ENCODE measurements at places on chromosomes 7 and 10.

- no peak for DNase-seq
Measured at GRCh38 chr10:61463035-61463909, 10.1 kb upstream of the TMEM26 start.

DNA sequence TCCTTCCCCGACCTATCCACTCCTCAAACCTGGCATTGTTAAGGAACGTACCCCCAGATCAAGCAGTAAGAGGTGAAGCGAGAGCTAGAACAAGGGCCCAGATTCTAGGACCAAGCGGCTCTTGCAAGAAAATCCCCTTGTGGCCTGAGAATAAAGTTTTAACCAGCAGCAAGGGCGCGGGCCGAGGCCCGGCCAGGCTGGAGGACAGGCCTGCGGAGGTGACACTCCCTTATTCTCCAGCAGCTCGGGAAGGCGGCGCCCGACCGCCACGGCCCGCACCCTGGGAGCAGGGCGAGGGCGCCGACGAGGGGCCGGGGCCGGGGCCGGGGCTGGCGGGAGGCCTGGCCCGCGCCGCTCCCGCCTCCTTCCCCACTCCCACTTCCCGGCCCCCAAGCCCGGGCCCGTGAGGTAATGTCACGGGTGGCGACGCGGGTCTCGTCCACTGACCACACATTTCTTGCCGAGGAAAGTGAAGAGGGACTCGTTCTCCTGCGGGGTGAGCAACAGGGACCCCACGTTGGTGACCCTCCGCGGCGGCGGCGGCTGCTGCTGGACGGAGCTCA, 551 bp downstream of the WASL start:
- no peak for DNase-seq

GRCh38 chr10:33052263-33052875, 94.3 kb upstream of the ITGB1 start:
- no peak for DNase-seq

DNA sequence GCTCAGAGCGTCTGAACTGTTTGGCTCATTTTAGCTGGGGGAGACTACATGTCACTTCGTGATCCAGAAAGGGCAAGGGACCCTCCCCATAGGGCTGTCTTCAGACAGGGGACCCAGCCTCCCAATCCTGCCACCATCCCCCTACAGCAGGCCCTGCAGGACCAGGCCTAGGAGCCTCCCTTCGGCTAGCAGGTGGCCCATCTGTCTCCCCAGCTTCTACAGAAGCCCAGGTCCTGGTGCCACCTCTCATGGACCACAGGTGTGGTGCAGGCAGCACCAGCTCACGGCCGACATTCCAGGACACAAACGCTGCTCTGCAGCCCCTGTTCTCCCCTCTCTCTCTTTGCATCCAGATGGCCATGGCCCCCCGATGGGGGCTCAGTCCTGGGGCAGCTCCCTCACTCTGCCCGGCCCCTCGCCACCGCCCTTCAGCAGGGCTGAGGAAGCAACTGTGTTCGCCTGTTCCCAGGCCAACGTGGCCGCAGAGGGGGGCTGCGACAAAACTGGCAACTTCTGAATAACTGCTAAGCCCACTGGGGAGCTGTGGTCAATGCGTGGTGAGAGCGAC, 10.3 kb downstream of the TECPR1 start:
- no peak for DNase-seq

- DNase-seq: peak; percentile 92
Measured at GRCh38 chr10:72334825-72335393, 19.8 kb downstream of the DNAJB12 start.

GRCh38 chr10:79068203-79068561, 584 bp upstream of the ZMIZ1 start:
- DNase-seq: no peak

- DNase-seq: no peak
Measured at GRCh38 chr7:132106491-132106890, 469.8 kb downstream of the PLXNA4 start.

DNA sequence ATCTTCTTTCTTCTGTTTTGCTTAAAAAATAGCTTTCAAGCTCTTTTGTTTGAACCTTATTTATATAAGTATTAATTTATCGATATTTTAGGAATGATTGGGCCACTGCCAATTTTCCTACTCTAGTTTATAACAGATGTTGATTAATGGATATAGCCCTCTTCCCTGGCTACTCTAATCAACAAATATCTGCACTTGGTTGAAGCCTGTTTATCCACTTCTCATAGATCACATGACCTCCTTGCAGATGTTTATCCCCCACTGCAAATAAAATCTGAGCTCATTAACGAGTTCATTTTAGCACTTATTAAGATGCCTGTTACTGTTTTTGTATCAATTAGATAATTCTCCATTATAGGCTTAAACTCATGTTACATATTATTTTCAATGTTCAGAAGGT, 715.3 kb downstream of the CNTNAP2 start:
- no peak for DNase-seq

GRCh38 chr10:128009372-128010126, 102.6 kb downstream of the PTPRE start:
- no peak for DNase-seq

GRCh38 chr10:87744606-87745005, 73.4 kb downstream of the ATAD1 start:
- DNase-seq: no peak

GRCh38 chr10:117597216-117597615, 54.7 kb downstream of the EMX2 start:
- DNase-seq: no peak

- no peak for DNase-seq
Measured at GRCh38 chr7:73997056-73997455, 30.9 kb upstream of the ELN start.

GRCh38 chr10:10796774-10797415, 220.8 kb upstream of the CELF2 start:
- no peak for DNase-seq

DNA sequence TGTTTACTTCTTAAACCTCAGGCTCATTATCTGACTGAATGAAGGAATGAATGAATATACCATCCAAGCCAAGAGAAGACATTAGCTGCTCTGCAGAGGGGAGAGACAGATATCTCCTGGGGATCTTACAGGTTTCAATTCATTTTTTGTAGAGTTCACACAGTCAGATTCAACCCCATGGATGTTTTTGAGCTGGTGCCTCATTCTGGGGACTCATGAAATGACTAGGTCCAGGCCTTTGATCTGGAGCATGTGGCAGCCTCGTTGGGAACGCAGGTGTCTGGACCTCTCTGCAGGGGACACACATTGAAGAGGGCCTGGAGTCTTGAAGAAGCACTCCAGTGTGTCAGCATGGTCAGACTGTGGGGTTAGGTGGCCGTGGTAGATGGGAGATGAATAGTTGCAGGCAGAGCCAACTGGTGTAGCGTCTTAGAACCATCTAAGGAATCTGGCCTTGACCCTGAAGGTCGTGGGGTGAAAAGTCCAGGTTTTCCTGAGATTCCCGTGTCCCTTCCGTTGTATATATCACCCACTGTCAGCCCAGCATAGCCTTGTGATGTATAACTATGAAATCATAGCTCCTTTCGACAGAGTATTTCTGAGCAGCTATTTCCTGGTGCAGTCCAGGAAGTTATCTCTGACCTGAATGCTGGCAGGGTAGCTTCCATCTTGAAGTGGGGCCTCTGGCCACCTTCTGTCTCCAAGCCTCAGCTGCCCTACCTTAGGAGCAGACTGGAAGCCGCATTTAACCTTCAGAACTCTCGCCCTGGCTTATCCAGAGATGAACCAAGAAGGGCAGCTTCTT, 22.3 kb downstream of the BTBD16 start:
- no peak for DNase-seq

- peak; percentile 20 for DNase-seq
Measured at GRCh38 chr7:150942001-150942590, 36.0 kb downstream of the KCNH2 start.

DNA sequence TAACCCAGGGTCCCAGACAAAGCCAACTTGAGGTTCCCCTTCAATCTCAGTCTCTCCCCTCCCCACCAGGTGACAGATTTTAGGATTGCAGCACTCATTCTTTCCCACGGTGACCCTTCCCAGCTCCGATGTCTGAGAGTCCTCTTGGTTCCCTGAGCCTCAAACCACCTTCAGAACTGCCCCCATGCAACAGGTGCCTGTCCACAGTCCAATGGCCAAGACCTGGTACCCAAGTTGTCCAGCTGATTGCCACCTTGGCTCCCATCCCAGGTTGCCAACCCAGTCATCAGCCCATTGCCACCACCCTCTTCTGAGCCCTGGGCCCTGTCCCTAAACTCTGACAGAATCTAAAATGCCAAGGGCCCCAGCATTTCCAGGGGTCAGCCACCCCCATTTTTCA, 53.5 kb downstream of the SLIT1 start:
- DNase-seq: no peak

DNA sequence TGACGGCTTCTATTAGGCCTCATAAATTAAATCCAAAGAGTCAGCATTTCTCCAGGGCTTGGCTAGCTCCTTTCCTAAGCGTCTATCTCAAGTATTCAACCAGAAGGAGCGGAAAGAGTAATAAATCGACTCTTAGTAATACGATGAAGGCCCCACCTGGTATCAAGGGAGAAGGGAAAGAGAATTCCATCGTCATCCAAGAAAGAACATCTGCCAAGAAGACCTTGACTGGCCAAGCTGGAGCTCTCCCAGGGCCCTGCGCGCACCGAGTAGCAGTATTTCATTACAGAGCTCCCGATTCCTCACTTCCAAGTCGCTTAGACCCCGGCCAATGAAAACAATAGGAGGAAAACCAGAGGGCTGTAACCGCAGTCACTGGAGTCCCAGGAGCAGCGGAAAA, 178.0 kb upstream of the FRMD4A start:
- DNase-seq: no peak

- DNase-seq: no peak
Measured at GRCh38 chr10:28765641-28766040, 88.3 kb downstream of the BAMBI start.

DNA sequence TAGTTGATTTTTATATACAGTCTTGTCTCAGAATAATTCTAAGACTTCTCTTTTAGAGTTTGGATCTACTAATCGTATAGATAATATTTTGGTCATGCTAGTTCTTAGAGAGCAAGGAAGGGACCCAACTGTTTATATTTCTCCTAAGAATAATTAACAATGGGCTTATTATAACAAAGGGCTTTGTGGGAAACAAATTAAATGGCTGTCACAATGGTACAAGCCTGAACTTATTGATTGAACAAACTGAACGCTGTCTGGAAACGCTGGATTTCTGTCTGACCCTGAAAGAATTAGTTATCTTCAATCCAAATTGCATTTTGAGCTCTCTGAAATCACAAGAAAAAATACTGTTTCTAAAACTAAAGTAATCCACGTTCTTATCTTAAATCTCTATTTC, 56.8 kb downstream of the CSTF2T start:
- no peak for DNase-seq

- DNase-seq: no peak
Measured at GRCh38 chr7:75915416-75916156, 631 bp downstream of the POR start.

GRCh38 chr7:85890244-85890811, 703.5 kb upstream of the SEMA3D start:
- no peak for DNase-seq

GRCh38 chr10:100174699-100175677, 10.8 kb downstream of the ERLIN1 start:
- DNase-seq: no peak

DNA sequence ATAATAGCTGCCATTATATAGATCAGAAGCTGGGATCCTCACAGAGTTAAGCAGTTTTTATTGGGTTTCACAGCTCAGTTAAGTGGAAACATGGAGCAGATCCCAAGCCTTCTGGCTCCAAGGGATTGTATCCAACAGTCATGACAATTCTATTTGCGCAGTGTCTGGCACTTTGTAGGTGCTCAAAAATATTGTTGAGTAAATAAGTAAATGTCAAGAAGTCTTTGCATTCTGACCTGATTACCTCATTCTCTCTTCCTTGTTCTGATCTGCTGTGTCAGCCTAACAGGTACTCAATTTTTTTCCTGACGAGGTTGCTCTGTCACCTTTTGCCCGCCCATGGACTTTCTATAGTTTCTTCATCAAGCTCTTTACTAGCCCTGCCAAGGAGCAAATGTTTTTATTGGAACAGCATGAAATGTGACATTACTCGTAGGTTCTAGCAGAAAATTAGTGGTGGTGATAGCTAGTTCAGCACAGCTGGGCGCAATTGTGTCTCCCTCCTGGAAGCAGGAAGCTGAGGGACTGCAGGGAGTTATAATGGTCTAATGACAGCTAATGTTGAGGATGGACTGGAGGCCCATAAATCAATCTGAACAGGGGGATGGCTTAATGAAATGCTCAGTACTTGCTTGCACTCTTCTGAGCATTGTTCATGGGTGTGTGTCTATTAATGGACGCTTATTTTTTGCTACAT, 680.2 kb downstream of the CCSER2 start:
- DNase-seq: no peak

DNA sequence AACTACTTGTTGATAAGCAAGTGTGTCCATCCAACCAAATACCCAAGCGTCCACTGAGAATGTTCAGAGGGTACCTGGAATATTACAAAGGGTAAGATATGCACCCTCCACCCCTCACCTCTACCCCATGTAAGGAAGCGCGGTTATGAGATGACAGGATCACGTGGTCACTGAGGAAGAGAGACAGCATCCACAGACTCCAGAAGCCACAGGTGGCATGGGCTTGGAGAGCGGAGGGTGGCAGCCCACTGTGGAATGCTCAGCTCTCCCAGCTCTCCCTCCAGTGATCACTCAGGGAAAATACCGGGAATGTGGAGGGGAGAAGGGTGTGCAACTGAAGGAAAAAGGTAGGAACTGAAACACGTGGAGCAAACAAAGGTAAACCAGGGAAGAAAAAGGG, 25.7 kb downstream of the SFMBT2 start:
- DNase-seq: no peak

- no peak for DNase-seq
Measured at GRCh38 chr7:4700577-4701235, 18.6 kb downstream of the FOXK1 start.

GRCh38 chr10:76667408-76668370, 969.9 kb downstream of the KCNMA1 start:
- DNase-seq: no peak

DNA sequence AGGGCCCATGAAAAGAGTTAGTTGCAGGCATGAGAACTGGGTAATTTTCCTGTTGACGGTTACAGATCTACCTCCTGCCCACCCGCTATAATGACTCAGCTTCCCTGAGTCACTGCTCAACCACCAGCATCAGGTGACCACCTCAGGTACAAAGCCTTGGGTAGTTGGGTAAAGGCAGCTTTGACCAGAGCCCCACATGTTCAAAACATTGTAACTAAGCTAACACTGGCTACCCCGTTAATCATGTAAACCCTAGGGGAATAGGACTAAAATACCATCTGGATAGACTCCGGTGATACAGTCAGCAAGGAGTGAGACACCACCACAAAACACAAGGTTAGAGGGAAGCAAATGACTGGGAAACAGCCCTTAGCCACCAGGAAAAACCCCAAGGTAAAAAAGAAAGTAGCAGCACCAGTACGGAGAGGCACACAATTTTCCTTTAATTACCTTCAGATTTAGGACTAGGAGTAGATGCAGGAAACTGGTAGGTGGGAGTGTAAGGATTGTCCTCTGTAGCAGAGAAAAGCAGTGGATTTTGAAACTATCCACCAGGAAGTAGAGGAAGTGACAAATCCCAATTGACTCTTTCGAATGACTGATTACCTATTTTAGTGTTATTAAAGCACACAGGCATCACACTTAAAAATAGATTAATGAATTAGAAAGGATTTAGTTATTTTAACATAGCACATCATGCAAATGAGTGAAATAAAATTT, 103.5 kb upstream of the PDLIM1 start:
- DNase-seq: no peak

- no peak for DNase-seq
Measured at GRCh38 chr7:87934699-87935383, 790 bp downstream of the ADAM22 start.

GRCh38 chr10:101560298-101561067, 27.6 kb downstream of the POLL start:
- DNase-seq: no peak
